ENCODE measurements at places on chromosomes 4 and X.

DNA sequence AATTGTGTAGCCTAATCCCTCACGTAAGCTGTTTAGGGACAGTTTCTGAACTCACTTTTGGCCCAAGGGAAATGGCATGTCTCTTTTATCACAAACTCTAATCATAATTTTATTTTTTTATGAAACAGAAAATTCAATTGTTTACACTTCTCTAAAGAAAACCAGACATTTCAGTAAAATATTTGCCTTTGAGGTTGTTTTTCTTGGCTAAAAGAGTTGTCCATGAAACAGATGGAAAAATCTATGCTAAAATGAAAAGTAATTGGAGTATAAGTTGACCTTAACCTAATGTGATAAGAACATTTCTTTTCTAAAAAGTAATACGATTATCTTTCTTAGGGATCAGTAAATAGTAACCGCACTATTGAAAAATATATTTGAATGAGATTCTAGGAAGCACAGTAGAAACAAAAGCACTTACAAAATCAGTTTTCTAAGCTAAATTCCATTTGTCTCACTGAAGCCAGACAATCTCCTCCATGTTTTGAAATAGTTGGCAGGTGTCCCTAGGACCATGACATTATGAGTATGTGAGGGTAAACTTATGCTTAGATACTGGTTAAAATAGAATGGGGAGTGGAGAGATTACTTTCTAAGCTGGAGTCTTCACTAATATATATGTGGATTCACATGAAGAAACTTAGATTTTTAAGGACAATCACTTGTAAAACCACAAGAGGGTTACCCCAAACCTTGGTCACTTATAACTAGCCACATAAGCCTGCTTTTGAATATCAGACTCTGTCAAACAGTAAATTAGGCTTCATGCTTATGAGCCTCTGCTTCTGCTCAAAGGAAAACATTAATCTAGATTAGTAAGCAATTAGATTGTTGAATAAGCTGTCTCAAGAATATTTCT is 20.1 kb upstream of the TET2 start:
- DNase-seq: no peak

DNA sequence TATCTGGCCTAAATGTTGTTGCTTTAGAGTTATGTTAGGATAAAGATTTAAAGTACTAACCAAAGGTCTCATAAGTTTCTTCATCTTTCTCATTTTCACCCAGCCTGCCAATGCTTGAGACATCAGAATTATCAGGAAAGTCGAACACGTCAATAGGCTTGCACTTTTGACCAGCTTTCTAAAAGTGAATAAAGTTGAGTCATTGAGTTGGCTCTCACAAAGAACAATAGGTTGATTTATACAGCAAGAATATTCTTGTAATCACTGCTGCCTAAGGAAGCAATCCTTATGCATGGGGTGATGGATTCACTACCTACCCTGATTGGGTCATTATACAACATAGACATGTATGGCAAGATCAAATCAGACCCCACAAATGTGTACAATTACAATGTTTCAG is 5.0 kb downstream of the CENPU start:
- DNase-seq: no peak

- DNase-seq: no peak
Observed at GRCh38 chrX:110258552-110258951, 59.3 kb downstream of the AMMECR1 start.

- DNase-seq: no peak
Observed at GRCh38 chr4:6912441-6912840, 2.8 kb downstream of the TBC1D14 start.

GRCh38 chrX:139883984-139884383 is 48.9 kb downstream of the ATP11C start:
- no peak for DNase-seq

- DNase-seq: no peak
Observed at GRCh38 chr4:62194342-62194741, 994.2 kb downstream of the ADGRL3 start.

- no peak for DNase-seq
Observed at GRCh38 chr4:17109126-17109525, 210.7 kb upstream of the LDB2 start.

DNA sequence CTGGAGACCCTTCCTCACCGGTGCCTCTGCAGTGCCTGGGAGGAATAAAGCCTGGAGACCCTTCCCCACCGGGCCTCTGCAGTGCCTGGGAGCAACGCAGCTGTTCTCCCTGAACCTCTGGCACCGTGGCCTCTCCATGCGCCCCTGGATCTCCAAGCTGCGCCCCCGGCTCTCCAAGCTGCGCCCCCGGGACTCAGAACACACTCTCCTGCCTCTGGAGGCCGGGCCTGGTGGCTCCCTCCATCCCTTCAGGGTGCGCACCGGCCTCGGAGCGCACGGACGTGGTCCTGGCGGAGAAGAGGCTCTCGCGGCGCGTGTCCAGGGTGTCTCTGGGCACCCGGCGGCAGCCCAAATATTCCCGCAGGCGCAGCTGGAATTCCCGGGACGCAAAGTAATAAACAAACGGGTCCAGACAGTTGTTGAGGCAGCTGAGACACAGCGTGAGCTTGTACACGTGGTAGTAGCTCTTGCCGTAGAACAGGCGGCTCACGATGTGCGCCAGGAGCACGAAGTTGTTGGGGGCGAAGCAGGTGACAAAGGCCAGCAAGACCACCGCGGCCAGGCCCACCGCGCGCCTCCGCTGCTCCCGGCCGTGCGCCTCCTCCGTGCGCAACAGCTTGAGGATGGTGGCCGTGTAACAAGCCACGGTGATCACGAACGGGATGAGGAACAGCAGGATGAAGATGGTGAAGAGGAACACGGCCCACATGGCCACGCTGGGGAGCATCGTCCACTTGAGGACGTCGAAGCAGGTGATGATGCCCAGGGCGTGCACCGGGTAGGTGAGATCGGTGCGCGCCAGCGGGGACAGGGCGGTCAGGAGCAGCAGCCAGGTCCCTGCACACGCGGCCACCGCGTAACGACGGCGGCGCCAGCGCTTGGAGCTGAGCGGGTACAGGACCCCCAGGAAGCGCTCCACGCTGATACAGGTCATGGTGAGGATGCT is 12.8 kb upstream of the ASMTL start:
- no peak for DNase-seq

DNA sequence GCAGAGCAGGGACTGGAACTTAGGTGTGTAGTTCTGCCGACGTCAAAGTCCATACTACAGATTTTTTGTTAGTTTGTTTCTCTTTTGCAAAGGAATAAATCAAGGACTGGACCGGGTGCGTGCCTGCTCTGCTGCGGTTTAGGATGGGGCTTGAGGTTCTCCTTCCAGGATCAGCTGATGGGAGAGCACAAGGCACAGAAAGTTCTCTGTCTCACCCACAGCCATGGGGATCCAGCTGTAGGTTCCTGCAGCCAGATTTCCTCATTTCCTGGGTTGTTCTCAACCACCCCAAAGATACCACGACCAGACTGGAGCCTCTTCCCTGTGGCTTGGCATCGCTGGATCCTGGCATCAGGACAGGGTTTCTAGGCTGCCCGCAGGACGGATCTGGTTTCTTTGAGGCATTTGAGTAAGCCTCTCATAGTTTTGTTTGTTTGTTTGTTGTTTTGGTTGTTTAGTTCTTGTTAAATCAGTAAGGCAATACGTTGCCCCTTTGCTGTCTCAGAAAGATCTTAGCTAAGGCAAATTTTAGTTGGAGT is 789 bp upstream of the SRPX start:
- no peak for DNase-seq

DNA sequence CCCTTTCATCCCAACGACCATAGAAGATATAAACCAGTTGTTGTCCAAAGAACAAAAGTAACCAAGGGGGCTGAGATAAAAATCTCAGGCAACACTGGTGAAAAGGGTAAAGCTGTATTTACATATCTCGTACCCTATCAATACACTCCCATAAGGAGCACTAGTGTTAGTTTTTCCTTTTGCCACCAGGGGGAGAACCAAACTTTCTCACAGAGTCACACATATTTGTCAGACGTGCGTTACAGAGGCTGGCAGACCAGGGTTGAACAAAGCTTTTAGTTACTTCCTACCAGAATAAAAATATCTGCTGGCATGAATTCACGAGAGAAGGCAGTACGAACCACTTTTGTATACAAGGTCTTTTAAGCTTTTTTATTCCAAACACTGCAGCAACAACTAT is 88.3 kb downstream of the AMELX start:
- no peak for DNase-seq

DNA sequence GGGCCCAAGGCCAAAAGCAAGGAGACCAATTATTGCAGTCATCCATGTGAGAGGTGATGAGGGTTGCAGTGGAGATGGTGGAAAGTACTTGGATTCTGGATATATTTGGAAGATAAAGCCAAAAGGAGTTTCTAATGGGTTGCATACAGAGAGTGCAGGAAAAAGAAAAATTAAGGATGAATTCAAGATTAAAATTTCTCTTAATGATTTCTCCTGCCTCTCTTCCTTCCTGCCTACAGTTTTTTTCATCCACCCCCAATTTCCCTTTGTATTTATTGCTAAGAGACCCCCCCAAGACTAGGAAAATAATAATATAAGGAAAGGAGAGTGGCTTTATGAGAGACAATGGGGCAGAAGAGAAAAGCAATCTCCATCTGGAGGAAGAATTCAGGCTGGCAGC is 8.6 kb upstream of the FGF5 start:
- DNase-seq: no peak

DNA sequence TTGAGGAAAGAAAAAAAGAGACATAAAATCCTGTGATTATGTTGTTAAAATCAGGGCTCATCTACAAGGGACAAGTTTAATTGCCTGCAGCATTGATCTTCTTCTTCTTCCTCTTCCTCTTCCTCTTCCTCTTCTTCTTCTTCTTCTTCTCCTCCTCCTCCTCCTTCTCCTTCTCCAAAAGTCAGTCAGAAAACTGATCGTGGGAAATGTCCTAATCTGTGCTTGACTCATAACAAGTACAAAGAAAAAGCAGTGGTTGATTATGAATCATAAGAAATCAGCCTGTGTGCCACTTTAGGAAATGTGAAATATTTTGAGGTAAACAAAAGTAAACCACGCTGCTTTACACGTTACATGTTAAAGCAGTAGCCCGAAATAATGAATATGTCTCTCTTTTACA is 2.7 kb upstream of the ATP10D start:
- DNase-seq: no peak

DNA sequence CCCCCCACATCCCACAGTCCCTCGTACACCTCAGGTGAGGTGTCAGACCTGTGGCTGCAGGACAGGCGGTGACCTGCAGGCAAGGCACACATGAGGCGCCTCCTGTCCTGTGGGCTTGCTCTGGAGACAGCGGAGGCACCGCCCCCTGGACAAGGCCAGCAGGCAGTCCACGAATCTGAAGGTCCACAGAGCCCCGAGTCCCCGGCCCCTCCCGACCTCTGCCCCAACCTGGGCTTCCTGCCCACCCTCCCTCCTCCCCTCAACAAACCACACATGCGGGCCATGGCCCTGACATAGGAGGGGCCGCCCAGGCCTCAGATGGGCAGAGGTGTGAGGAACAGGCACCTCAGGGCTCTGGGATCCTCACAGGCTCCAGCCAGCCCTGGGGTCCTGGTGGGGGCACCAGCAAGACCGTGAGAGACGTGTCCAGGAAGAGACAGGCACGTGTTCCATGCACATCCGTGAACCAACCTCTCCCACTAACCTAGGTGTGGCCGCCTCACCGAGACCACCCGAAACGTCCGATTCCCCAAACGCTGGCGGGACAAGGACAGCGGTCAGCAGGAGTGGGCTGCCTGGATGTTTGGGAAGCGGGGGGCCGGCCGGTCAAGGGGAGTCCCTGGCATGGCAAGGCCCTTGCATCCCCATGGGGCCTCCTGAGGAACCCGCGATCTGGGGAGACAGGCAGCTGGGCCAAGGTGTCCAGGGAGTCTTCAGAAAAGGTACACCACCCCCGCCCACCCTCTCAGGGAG is 25.8 kb downstream of the CTBP1 start:
- no peak for DNase-seq

DNA sequence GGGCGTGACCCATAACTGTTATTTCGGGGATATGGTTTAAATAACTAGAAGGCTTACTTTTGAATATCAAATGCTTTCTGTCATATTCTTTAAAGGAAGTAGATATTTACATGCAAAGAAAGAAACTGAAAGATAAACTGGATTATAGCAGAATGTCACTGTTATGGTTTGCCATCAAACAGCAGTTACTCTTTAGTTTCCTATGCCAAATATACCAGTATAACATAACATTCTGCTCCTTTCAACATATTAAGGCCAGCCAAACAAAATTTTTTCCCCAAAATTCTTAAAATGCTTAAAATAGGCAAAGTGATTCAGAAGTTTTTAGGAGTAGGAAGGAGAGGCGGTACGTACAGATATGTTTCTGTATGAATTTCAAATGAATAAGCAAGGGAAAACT is 27.0 kb downstream of the KDM6A start:
- DNase-seq: no peak

DNA sequence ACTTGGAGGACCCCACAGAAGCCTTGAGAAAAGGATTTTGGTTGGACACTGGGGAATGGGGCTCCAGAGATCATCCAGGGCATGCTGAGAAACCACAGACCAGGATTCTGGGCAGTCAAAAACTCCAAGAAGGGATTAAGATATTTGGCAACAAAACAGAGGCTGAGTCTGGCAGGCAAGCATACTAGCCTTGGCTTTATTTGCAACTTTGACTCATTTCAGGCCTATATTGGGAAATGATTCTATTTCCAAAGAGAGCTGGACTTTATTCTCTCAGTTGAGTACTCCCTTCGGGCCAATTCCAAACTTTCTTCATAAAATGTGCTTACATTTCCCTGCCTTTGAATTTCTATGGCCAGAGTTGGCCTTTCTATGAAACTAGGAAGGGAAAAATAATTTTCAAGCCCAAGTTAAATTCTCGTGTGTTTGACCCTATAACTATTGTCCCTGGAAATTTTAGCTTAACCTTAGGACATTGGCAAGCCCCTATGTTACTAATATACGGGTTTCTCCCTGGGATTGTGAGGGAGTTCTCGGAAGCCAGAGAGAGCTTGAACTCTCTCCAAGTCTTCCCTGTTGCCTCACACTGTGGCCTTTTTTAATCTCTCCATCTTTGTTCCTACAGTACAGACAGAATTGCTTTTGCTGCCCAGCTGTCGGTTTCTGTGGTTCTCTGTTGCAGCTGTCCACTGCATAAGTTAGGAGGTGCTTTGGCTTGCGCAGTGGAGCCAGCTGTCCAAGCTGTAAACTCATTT is 112.6 kb upstream of the FAM9A start:
- DNase-seq: no peak

GRCh38 chr4:157072002-157072401 is 3.9 kb upstream of the GLRB start:
- no peak for DNase-seq

DNA sequence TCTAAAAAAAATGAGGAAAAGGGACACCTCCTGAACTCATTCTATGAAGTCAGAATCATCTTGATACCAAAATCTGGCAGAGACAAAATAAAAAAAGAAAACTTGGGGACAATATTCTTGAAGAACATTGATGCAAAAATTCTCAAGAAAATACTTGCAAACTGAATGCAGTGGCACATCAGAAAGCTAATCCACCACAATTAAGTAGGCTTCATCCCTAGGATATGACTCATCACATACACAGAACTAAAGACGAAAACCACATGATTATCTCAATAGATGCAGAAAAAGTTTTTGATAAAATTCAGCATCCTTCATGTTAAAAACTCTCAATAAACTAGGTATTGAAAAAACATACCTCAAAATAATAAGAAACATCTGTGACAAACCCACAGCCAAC is 98.3 kb downstream of the FAM47B start:
- DNase-seq: no peak

- DNase-seq: peak; percentile 55
Observed at GRCh38 chr4:185005219-185005819, 13.0 kb upstream of the HELT start.

GRCh38 chrX:123731987-123732669 is 724 bp downstream of the THOC2 start:
- no peak for DNase-seq

Measured in stimulated activated CD8-positive, alpha-beta memory T cell treated with anti-CD3 and anti-CD28 coated beads, Interleukin-15, amount 100 ng/mL, for 24 hours (primary cell).